GM12891 (cell line): ENCODE measurements at places on chromosomes 13 and 19.
A peak's percentile ranks its signal among the peaks of the same experiment; 100 is the strongest.

GRCh38 chr13:95221971-95222732 lies 79.1 kb downstream of the ABCC4 start:
- DNase-seq, result no peak

- no peak for DNase-seq
Measured at GRCh38 chr13:72198042-72198441, 331.0 kb upstream of the DACH1 start.

DNA sequence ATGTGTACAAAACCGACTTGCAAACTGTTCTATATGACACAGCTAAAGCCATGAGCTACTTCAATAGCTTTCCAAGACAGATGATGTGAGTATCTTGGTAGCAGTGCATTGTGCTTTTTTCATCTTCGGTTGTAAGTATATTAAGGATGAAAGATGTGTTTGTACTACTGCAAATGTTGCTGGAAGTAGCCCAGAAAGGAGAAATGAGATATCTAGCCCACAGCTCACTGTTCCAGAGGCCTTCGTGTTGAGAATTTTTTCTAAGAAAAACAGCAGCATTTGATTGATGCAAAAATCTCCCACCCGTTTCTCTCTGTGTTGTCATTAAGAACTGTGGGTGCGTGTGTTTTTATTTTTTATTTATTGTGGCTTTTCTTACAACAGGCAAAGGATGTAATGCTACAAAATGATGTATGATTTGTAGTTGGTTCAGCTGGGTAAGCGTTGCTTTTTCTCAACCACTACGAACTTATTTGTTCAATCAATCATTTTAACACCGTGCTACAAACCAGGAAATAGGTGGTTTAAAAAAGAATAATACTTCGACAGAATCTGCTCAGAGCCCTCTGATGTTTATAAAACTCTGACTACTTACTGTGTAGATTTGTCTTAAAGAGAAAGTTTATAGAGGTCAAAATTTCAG lies 41.6 kb upstream of the RFC3 start:
- DNase-seq, result no peak

DNA sequence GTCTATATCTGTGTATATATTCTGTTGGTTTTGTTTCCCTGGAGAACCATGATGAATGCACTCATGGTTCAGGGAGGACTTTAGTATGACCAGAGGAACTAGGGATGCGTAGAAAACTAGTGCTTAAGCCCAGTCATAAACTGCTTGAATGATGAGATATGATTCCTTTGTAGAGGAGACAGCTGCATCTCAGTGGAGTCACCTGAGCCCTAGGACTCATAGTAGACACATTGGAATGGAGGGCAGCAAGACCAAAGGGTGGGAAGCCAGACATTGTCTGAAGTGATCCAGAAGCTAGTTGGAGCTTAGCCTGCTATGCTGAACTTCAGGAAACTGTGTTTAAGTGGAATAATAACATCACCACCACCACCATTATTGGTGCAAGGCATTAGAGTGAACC lies 89.5 kb upstream of the SPATA13 start:
- DNase-seq, result no peak

DNA sequence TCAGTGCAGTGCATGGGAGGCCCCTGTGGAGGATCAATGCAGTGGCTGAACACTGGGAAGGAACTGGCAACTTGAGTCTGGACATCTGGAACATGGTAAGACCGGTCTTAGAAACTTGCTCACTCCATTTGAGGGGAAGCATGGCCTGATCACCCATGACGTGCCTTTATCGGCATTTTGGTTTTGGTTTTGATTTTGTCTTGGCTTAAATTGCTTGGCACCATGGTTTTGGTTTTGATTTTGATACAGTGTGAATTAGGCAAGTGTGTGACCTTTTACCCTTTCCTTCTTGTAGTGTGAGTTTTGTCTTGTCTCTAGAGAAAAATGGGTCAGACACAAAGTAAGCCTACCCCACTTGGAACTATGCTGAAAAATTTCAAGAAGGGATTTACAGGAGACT lies 77.3 kb downstream of the ZNF486 start:
- no peak for DNase-seq

DNA sequence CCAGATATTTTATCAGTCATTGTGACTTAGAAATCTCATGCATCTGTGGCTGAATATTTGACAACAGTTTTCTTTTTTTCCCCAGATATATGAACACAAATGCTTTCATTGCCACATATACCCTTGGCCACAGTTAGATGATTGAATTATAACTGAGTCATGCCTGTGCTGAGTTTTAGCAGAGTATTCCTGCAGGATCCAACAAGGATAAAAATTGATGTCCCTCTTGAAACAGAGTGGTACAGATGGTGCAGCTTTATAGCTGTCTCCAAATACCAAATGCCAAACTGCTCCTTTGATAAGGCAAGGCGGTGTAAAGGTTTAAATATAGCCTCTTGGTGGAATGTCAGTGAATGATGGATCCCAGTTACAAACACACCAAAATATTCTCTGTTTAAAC lies 428.5 kb downstream of the GPC6 start:
- DNase-seq, result no peak

DNA sequence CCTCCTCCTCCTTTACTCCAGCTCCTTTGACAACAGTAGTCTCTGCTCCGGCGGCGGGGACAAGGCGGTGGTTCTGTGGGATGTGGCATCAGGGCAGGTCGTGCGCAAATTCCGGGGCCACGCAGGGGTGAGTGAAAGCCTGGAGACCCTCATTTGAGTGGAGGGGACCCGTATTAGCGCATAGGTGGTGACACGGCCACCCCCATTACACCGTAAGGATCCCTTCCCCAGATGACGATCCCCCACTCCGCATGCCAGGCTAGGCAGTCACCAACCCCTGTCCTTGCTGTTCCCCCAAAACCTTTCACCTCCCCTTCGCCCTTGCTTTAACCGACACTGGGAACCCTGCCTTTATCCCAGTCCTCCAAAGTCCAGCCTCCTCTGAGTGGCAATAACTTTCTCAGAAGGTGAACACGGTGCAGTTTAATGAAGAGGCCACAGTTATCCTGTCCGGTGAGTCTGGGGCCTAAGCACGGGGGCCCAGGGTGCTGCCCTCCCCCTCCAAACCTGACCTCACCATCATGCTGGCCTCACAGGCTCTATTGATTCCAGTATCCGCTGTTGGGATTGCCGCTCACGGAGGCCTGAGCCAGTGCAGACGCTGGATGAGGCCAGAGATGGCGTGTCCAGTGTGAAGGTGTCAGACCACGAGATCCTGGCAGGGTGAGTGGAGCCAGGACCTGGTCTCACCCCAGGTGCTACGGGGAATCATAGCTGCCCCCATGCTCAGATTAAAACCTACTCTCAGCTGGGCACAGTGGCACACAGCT lies 3.7 kb downstream of the WDR83 start:
- DNase-seq, result no peak

GRCh38 chr19:12628040-12629022 lies 17.6 kb downstream of the ZNF791 start:
- DNase-seq, result no peak

DNA sequence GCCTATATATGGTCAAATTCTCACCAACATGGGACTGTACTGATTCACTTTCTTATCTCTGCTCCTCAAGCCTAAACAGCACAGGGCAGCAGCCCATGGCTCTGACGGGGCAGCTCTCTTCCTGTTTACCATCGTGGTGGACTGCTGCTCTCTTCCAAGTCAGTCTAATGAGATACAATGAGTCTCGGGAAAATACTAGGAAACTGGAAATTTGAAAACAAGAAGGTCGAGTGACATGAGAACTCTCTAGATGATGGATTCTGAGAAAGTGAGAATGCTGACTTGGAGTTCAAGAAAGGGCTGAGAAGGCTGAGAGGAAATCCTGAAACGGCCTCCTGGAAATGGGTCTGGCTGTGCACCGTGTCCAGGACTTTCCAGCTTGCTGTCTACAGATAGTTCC lies 122.8 kb upstream of the ARGLU1 start:
- DNase-seq, result no peak

DNA sequence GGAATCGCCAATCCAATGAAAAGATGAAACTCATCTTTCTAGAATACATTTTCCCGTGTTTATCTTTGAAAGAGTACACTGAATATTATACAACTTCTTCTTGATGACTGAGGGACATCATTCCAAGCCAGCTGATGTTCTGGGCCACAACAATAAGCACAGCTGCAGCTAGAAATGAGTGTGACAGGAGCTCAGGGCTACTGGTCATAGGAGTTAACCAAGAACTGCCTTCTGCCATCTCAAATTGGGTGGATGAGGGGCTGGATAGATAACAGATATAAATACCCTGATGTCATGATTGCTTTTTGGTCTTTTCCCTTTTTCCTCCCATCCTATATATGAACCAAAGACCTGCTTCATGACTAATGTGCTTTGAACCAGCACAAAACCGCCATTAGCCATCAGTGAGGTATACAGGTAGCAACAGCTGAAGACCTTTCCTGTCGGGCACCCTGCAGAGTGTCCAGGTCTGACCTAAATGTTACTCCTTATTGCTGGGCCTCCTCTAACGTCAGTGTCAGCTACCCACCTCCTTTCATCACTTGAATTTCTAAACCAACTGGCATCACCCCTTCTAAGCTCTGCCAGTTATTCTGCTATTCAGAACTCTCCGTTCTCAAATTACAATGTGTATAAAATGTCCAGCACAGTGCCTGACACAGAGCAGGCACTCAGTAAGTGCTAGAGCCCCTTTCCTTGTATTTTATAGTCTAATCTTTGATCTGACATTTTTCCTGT lies 178.2 kb downstream of the ENOX1 start:
- no peak for DNase-seq

GRCh38 chr13:27044837-27045570 lies 126.6 kb downstream of the USP12 start:
- DNase-seq, result peak; percentile 42

GRCh38 chr13:42073683-42074082 lies 25.2 kb downstream of the DGKH start:
- no peak for DNase-seq

DNA sequence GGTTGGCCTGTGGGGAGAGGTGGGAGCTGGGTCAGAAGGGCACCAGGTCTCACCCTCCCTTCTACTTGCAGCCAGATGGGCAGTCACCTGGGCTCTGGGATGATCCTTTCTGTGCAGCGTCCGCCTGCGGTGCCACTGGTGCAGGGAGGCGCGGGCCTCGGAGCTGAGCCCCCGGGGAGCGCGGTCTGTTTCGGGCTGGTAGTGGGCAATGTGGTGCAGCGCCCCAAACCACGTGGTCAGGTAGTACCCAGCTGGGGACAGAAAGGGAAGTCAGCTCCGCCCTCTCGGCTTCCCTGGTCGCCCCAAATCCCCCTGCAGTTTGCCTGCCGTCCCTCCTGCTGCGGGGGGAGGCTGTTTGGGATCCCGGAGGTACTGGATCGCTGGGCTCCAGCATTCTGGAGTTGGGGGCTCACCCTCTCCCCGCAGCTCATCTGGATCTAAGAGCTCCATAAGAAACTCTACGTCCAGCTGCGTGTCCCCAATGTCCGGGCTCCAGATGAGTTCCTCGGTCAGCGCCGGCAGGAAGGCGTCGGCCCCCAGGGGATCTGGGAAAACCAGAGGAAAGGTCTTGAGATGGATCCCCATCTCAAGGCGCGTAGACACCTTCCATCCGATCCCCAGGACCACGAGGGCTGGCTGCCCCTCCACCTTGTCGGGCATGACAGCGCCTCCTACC lies 8.8 kb downstream of the RINL start:
- no peak for DNase-seq

DNA sequence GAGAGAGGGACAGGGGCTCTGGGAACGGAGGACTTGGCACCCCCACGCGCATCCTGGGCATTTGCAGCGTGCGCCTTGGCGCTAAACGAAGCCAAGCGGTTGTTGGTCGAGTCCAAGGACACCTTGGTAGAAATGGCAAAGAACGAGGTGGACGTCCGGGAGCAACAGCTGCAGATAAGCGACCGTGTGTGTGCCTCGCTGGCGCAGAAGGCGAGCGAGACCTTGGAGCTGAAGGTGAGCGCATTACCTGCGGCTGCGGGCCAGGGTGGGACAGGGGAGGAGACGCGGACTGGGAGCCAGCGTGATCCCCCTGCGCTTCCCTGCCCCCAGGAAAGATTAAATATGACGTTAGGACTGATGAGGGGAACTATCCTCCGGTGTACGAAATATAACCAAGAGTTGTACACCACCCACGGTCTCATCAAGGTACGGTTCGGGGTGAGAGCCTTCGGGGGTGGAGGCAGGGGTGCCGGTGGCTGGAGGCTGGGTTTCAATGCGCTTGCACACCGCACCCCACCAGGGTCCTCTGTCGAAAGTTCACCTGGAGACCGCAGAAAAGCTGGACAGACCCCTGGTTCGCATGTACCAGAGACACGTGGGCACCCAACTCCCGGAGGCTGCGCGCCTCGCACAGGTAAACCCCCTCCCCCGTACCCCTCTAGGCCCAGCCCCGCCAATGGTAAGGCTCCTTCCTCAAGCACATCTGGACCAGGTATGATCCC lies 27.8 kb upstream of the CASP14 start:
- DNase-seq, result no peak

- no peak for DNase-seq
Measured at GRCh38 chr19:2101417-2102335, 5.0 kb downstream of the IZUMO4 start.
